Immature natural killer cell (primary cell): ENCODE measurements at places on chromosomes 7 and 10. TPM values are rescaled to one million over a fixed set of nuclear protein-coding genes. Genes with fewer than 3 reads are reported as not detected.

CSTF2T gene
- 11.7 TPM for polyA plus RNA-seq

RTKN2 gene
- not detected for polyA plus RNA-seq

- H3K4me1 ChIP-seq: no peaks in the 10 kb centered on the region
- no peak for DNase-seq
- H3K36me3 ChIP-seq: peaks cover 4% of the 10 kb centered on the region
- peaks cover 10% of the 10 kb centered on the region for H3K27me3 ChIP-seq
Observed at GRCh38 chr10:123948030-123948823, 56.6 kb upstream of the CPXM2 start.

DNA sequence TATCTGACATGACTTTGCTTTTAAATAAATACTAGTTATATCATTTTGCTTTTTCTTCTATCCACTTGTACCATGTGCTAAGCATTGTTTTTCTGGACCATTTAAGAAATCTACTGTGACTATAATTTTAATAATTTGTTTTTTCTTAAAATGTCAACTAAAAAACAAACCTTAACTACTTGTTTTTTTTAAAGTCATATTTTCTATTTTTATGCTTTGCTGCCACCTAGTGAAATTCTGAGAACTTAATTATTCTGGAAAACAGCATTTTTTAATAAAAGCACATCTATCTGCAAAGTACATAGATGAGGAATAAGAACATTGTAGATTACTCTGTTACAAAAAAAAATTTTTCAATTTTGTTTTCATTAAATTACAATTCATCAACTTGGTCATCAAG lies 47.4 kb downstream of the ORC5 start:
- peaks cover 15% of the 10 kb centered on the region for H3K36me3 ChIP-seq
- no peak for DNase-seq
- H3K27me3 ChIP-seq: no peaks in the 10 kb centered on the region
- no peak overlapping the region for H3K27ac ChIP-seq

- H3K4me1 ChIP-seq: peaks cover 12% of the 10 kb centered on the region
- H3K36me3 ChIP-seq: no peaks in the 10 kb centered on the region
- H3K4me3 ChIP-seq: no peak overlapping the region
- DNase-seq: no peak
Observed at GRCh38 chr7:351681-352480, 61.9 kb downstream of the FOXL3 start.

DNA sequence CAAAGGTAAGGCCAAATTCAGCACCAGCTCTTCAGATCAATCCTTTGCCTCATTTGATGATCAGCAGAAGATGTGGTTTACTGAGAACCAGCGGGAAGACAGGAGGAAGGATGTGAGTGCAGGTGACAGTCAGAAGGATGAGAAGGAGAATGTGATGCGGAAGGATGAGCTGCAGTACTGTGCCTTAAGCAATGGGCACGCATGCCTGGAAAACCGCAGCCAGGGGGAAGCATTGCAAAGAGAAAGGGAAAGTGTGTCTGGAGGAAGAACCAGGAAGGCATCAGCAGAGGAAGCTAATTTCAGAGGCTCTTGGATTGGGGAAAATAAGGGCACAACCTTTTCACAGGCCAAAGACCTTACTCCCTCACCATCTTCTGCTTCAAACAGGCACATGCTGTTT lies 25.7 kb downstream of the C10orf71 start:
- no peak overlapping the region for H3K4me3 ChIP-seq
- no peaks in the 10 kb centered on the region for H3K36me3 ChIP-seq
- no peaks in the 10 kb centered on the region for H3K27me3 ChIP-seq
- H3K4me1 ChIP-seq: no peaks in the 10 kb centered on the region

DNA sequence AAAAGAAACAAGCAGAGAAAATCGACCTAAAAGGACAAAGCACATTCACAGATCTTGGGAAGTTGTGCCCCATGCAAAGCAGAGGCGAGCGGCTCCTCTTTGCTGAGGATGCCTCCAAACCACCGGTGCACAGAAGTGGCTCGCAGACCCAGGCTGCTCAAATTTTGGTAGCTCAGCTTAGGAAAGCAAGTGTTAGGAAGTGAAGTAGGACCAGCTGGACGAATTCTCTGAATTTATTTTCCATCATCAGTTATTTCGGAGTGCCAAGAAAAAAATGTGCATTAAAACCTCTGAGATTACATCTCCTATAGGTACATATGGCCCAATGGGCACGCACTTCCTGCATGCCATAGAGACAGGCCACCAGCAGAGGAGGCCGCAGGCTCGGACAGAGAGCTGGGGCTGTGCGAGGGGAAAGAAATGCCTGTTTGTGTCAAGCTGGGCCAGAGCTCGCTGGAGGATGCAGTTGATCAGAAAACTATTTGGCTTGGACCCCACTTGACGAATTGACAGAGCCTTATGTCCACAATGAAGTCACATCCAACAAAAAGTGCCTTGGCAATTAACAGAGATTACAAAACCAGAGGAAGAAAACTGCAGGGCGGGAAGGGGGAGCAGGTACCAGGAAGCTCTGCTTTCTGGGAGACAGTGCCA lies 122.3 kb upstream of the LYZL2 start:
- DNase-seq: peak; percentile 54
- peak overlapping the region; percentile 33 for H3K27ac ChIP-seq
- no peaks in the 10 kb centered on the region for H3K36me3 ChIP-seq
- no peak overlapping the region for H3K4me3 ChIP-seq
- H3K27me3 ChIP-seq: peaks cover 4% of the 10 kb centered on the region

- no peaks in the 10 kb centered on the region for H3K27me3 ChIP-seq
- DNase-seq: no peak
- H3K4me1 ChIP-seq: peaks cover 32% of the 10 kb centered on the region
- no peaks in the 10 kb centered on the region for H3K36me3 ChIP-seq
- peak overlapping the region; percentile 95 for H3K4me3 ChIP-seq
- H3K27ac ChIP-seq: no peak overlapping the region
Observed at GRCh38 chr10:68598978-68599770, 39.0 kb downstream of the TET1 start.
